Activated T-cell treated with anti-CD3 and anti-CD28 coated beads, Interleukin-2, amount 50 U/mL, for 24 hours (primary cell): ENCODE measurements at places on chromosomes 1 and 21.
A peak's percentile ranks its signal among the peaks of the same experiment; 100 is the strongest.

GRCh38 chr1:149945206-149945605 is 8.5 kb upstream of the MTMR11 start:
- DNase-seq, result no peak
- H3K27ac ChIP-seq, result no peak overlapping the region
- H3K4me1 ChIP-seq, result peaks cover 13% of the 10 kb centered on the region
- peaks cover 73% of the 10 kb centered on the region for H3K36me3 ChIP-seq

DNA sequence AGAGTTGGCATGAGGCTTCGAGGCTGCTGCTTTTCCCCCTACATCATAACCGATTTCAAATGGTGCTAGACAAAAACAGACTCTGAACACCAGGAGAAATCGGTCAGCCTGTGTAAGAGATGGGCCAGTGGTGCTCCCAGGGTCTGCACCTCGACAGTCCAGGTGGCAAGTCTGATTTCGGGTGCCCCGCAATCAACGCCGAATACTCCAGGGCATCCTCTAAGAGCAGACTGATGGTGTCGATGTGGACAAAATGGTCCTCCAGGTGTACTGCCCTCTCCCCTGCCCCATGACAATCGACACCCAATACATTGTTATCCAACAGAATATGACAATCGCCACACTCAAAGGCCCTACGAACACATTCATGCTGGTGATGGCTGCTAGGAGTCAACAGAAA is 50.0 kb downstream of the CD46 start:
- peaks cover 47% of the 10 kb centered on the region for H3K4me1 ChIP-seq
- no peaks in the 10 kb centered on the region for H3K27me3 ChIP-seq
- peak overlapping the region; percentile 69 for H3K27ac ChIP-seq
- no peak for DNase-seq
- H3K4me3 ChIP-seq, result no peak overlapping the region
- peaks cover 78% of the 10 kb centered on the region for H3K36me3 ChIP-seq

DNA sequence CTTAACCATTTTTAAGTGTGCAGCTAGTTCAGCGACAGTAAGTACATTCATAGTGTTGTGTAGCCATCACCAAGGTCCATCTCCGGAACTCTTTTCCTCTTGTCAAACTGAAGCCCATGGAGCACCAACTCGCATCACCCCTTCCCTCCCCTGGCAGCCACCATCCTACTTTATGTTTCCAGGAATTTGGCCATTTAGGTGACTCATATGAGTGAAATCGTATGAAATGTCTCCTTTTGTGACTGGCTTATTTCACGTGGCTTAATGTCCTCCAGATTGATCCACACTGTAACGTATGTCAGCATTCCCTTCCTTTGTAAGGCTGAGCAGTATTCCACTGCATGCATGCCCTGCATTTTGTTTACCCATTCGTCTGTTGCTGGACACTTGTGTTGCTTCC is 2.5 kb downstream of the COL6A2 start:
- H3K4me1 ChIP-seq, result peaks cover 5% of the 10 kb centered on the region
- peaks cover 40% of the 10 kb centered on the region for H3K27me3 ChIP-seq
- peaks cover 2% of the 10 kb centered on the region for H3K36me3 ChIP-seq
- DNase-seq, result peak; percentile 9

- peak overlapping the region; percentile 99 for H3K27ac ChIP-seq
- H3K27me3 ChIP-seq, result no peaks in the 10 kb centered on the region
- H3K4me3 ChIP-seq, result peak overlapping the region; percentile 66
- DNase-seq, result peak; percentile 51
- peaks cover 62% of the 10 kb centered on the region for H3K4me1 ChIP-seq
Observed at GRCh38 chr1:110235834-110236682, 25.9 kb downstream of the KCNC4 start.

GRCh38 chr1:153957744-153958110 is 685 bp downstream of the CRTC2 start:
- H3K36me3 ChIP-seq, result peaks cover 78% of the 10 kb centered on the region
- H3K27me3 ChIP-seq, result no peaks in the 10 kb centered on the region
- DNase-seq, result no peak
- peak overlapping the region; percentile 93 for H3K4me3 ChIP-seq

- H3K4me1 ChIP-seq, result peaks cover 2% of the 10 kb centered on the region
- no peak overlapping the region for H3K27ac ChIP-seq
- no peaks in the 10 kb centered on the region for H3K36me3 ChIP-seq
- peaks cover 47% of the 10 kb centered on the region for H3K27me3 ChIP-seq
- DNase-seq, result no peak
Observed at GRCh38 chr1:1428174-1428573, 7.1 kb upstream of the ANKRD65 start.

DNA sequence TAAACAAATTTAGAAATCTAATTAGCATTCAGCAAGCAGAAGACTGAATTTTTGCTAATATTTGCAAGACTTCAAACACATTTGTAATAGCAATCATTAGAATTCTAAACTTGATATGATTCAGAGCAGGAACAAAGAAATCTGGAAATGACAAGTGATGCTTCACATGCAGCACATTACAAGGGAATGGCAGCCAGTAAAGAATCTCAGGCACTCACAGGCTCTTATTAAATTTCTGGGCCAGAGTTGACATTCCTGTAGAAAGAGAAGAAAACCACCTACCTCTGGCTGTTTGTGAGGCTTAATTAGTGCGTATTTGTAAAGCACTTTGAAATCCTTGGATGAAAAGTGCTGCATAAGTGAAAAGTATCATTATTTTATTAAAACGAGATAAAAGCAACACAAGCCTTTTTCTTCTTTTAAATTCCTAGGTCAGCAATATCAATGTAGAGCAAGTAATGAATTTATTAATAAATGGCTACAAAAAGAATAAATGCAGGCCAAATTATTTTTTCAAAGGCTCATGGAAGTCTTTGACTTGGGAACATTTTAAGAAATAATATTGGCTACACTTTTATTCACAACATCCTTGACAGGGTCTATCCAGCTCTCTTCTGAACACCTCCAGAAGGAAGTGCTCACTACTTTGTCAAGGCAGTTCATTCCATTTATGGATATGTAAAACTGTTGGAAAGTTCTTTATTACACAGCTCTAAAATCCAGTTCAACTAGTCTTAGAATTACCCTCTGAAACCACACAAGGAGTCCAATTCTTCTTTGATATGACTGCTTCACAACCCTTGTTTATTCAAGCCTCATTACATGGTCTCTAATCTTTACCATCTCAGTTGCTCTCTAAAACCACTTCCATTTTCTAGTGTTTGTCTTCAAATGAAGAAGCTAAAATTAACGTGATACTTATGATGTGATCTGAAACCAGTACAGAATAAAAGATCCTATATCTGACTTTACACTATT is 32.1 kb upstream of the SCYL3 start:
- no peak overlapping the region for H3K27ac ChIP-seq
- no peaks in the 10 kb centered on the region for H3K27me3 ChIP-seq
- H3K4me1 ChIP-seq, result peaks cover 7% of the 10 kb centered on the region
- no peak overlapping the region for H3K4me3 ChIP-seq

GRCh38 chr1:98962156-98962555 is 42.5 kb downstream of the PLPPR5 start:
- H3K4me3 ChIP-seq, result no peak overlapping the region
- no peaks in the 10 kb centered on the region for H3K27me3 ChIP-seq
- no peak overlapping the region for H3K27ac ChIP-seq
- DNase-seq, result no peak
- no peaks in the 10 kb centered on the region for H3K36me3 ChIP-seq
- peaks cover 17% of the 10 kb centered on the region for H3K4me1 ChIP-seq

DNA sequence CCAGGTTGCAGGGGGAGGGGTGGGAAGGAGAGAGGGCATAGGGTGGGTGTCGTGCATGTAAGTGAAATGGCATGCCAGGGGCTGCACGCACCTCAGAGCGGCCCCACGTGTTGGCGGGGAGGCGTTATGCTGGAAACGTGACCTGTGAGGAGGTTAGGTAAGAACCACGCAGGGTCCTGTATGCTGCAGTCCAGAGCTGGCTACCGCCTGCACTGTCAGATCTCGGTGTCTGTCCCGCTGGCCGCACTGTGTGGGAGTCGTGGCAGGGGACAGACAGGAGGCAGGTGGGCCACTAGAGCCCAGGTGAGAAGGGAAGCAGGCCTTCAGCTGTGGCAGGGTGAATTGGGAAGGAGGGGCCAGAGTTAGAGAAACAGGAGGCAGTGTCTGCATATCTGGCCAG is 79.7 kb downstream of the GALNT2 start:
- H3K27ac ChIP-seq, result peak overlapping the region; percentile 47
- DNase-seq, result no peak
- H3K4me3 ChIP-seq, result no peak overlapping the region
- peaks cover 79% of the 10 kb centered on the region for H3K4me1 ChIP-seq

- peaks cover 33% of the 10 kb centered on the region for H3K27me3 ChIP-seq
- H3K36me3 ChIP-seq, result no peaks in the 10 kb centered on the region
- peaks cover 12% of the 10 kb centered on the region for H3K4me1 ChIP-seq
- no peak overlapping the region for H3K27ac ChIP-seq
Observed at GRCh38 chr1:5742032-5742431, 250.2 kb downstream of the NPHP4 start.

GRCh38 chr1:202240956-202241355 is 47.4 kb downstream of the LGR6 start:
- H3K4me3 ChIP-seq, result no peak overlapping the region
- no peak overlapping the region for H3K27ac ChIP-seq
- DNase-seq, result no peak
- H3K4me1 ChIP-seq, result peaks cover 2% of the 10 kb centered on the region
- H3K27me3 ChIP-seq, result peaks cover 23% of the 10 kb centered on the region

GRCh38 chr21:15932726-15933125 is 202.9 kb downstream of the USP25 start:
- H3K4me1 ChIP-seq, result no peaks in the 10 kb centered on the region
- DNase-seq, result no peak
- H3K36me3 ChIP-seq, result no peaks in the 10 kb centered on the region
- H3K27me3 ChIP-seq, result no peaks in the 10 kb centered on the region
- H3K4me3 ChIP-seq, result no peak overlapping the region

- no peak overlapping the region for H3K27ac ChIP-seq
- DNase-seq, result no peak
- H3K27me3 ChIP-seq, result no peaks in the 10 kb centered on the region
- H3K4me1 ChIP-seq, result peaks cover 8% of the 10 kb centered on the region
- no peak overlapping the region for H3K4me3 ChIP-seq
Observed at GRCh38 chr1:100883963-100884362, 10.7 kb downstream of the EXTL2 start.

- no peak overlapping the region for H3K27ac ChIP-seq
- DNase-seq, result no peak
- peaks cover 36% of the 10 kb centered on the region for H3K27me3 ChIP-seq
- H3K4me3 ChIP-seq, result no peak overlapping the region
- H3K4me1 ChIP-seq, result no peaks in the 10 kb centered on the region
Observed at GRCh38 chr1:7263021-7263960, 478.0 kb downstream of the CAMTA1 start.

- no peaks in the 10 kb centered on the region for H3K36me3 ChIP-seq
- no peak for DNase-seq
- peaks cover 10% of the 10 kb centered on the region for H3K27me3 ChIP-seq
- no peaks in the 10 kb centered on the region for H3K4me1 ChIP-seq
- no peak overlapping the region for H3K27ac ChIP-seq
- H3K4me3 ChIP-seq, result no peak overlapping the region
Observed at GRCh38 chr1:184299406-184299790, 87.4 kb upstream of the C1orf21 start.

DNA sequence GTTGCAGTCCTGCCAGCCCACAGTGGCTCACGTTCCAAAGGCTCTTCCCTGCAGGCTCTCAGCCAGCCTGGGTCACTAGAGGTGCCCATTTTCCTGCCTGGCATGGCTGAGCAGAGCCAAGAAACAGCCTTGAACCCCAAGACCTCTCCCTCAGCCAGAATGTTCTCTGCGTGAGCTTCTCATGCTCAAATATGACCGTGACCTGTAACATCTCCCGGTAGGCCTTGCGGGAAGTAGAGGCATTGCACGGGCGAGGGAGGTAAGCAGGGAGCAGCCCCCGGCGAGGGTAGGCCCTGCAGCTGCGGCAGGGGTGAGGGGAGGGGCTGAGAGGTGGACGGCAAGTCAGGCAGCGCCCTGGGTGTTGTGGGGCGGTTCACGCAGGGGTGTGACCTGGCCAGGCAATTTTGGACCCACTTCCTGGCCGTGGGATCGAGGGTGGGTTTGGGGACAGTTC is 20.0 kb downstream of the RRP1 start:
- no peak overlapping the region for H3K4me3 ChIP-seq
- H3K27ac ChIP-seq, result peak overlapping the region; percentile 44

GRCh38 chr1:181486098-181486420 is 2.7 kb downstream of the CACNA1E start:
- H3K4me3 ChIP-seq, result no peak overlapping the region
- no peaks in the 10 kb centered on the region for H3K36me3 ChIP-seq
- no peak overlapping the region for H3K27ac ChIP-seq
- DNase-seq, result no peak
- H3K4me1 ChIP-seq, result peaks cover 24% of the 10 kb centered on the region

DNA sequence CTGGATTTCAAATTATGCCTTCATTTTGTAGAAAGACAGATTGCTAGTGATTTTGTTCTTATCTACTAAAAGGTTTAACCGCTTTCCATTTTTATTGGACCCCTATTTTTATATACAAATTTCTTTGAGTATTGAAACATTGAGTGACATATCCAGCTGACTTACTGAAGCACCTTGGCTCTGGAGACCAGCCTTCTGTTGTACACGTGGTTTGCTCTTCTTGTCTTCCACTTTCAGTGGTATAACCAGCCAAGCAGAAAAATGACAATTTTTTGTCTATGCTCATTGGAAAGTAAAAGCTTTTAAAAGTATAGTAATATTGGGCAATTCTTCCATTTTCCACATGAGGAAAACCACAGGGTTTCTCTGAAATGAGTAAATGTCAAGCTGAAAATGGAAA is 4.4 kb downstream of the F13B start:
- no peak overlapping the region for H3K4me3 ChIP-seq
- H3K36me3 ChIP-seq, result no peaks in the 10 kb centered on the region
- H3K4me1 ChIP-seq, result no peaks in the 10 kb centered on the region

DNA sequence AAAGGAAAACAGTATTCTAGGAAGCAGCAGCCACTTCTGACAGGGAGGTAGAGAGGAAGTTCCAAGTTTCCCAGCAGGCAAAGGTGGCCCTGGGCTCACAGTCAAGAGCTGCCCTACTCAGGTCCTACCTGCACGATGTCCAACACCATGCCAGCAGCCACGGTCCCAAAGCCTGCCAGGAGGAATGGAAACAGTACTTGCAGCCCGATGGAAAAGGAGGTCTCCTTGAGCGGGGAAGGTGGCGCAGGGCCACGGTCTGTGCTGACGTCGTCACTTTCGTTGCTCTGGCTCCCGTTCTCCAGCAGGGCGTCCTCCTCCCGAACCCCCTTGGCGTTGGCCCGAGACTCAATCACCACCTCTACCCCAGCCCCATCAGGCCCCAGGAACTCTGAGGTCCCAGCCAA is 3.1 kb downstream of the SLC41A1 start:
- peaks cover 80% of the 10 kb centered on the region for H3K4me1 ChIP-seq
- no peaks in the 10 kb centered on the region for H3K27me3 ChIP-seq
- H3K36me3 ChIP-seq, result peaks cover 61% of the 10 kb centered on the region

DNA sequence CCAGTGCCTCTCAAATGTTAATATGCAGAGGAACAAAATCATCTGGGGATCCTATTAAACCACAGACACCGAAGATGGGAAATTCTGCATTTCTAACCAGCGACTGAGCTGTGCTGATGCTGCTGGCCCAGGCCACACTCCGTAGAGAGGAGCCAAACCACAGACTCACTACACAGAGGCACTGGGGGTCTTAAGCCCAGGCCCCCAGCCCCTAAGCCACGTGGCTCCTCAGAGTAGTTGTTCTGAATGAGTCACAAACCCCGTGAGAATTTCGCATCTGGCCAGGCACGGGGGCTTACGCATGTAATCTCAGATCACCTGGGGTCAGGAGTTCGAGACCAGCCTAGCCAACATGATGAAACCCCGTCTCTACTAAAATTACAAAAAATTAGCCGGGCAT is 2.8 kb upstream of the CELA2A start:
- peaks cover 2% of the 10 kb centered on the region for H3K27me3 ChIP-seq
- H3K27ac ChIP-seq, result no peak overlapping the region
- DNase-seq, result no peak
- H3K4me1 ChIP-seq, result no peaks in the 10 kb centered on the region
- no peaks in the 10 kb centered on the region for H3K36me3 ChIP-seq
- no peak overlapping the region for H3K4me3 ChIP-seq

- H3K4me3 ChIP-seq, result no peak overlapping the region
- no peak for DNase-seq
- no peaks in the 10 kb centered on the region for H3K36me3 ChIP-seq
- no peaks in the 10 kb centered on the region for H3K4me1 ChIP-seq
- no peaks in the 10 kb centered on the region for H3K27me3 ChIP-seq
Observed at GRCh38 chr1:173062150-173062938, 11.6 kb upstream of the TNFSF18 start.
